Type B pancreatic cell (in vitro differentiated cells): ENCODE measurements at places on chromosomes 6 and 20.

DNA sequence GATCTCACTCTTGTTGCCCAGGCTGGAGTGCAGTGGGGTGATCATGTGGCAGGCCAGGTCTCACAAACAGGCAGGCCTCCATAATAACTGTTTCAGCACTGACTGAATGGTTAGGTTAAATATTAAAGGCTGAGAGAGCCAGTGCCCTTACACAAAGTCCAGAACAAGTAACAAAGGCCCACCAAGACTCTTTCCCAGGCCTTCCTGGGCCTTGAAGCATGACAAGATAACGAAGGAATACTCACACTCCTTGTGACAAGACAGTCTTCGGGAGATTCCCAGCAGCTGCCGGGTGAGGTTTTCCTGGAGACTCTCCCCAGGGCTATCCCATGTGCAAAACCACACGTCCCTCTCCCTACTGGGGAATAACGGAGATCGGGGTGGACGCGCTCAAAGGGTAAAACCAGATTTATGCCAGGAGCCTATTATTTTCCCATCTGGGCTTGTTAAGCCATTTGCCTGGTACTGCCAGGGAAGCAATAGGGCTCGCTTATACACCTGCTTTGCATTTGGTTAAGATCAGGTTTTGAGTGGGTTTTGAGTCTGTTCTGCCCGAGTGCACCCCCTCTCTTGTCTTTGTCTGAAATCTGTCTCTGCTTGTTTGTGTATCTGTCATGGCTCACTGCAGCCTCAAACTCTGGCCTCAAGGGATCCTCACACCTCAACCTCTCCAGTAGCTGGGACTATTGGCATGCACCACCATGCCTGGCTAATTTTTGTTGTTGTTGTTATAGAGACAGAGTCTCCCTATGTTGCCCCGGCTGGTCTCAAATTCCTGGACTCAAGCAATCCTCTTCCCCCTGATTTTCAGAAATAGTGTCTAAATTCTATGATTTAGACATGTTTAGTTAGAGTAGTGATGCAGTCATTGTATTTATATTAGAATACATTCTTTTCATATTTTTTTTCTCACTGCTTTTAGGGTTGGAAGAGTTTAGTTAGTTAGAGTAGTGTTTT is 1.4 kb upstream of the ENPP3 start:
- H3K36me3 ChIP-seq: no peaks in the 10 kb centered on the region
- no peak overlapping the region for H3K4me3 ChIP-seq
- peaks cover 4% of the 10 kb centered on the region for H3K27me3 ChIP-seq
- DNase-seq: no peak

GRCh38 chr6:20819774-20820400 is 285.6 kb downstream of the CDKAL1 start:
- peaks cover 11% of the 10 kb centered on the region for H3K4me1 ChIP-seq
- H3K4me3 ChIP-seq: no peak overlapping the region
- H3K36me3 ChIP-seq: peaks cover 4% of the 10 kb centered on the region

DNA sequence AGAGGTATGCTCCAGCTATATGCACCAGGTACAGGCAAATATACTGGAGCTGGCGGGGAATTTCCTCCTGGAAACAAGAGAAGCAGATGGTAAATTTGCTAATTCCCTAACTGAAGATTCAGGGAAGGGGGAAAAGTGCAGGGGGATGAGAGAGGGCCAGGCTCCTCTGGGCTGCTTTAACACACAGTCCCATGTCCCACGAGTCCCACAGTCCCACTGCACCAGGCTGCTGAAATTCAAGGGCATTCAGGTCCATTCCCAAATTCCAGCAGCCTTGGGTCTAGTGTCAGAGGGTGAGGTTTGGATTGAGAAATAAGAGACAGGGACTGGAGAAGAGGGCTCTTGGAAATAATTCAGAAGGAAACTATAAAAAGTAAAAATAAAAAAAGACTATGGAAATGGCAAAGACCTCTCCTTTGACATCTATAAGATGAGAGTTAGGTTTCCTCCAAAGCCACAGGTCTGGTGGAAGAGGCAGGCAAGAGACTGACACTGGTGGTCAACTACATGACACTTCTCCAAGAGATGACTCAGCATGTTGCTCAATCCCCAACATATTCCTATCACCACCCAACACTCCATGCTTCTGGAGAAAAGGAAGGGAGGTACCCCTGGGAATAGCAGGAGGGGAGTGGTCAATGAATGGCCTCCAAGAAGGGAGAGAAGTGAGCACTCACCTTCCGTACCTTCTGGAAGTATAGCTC is 69.2 kb downstream of the TRAM2 start:
- no peak overlapping the region for H3K27ac ChIP-seq
- H3K4me3 ChIP-seq: no peak overlapping the region
- DNase-seq: no peak
- peaks cover 24% of the 10 kb centered on the region for H3K4me1 ChIP-seq
- H3K27me3 ChIP-seq: no peaks in the 10 kb centered on the region
- peaks cover 33% of the 10 kb centered on the region for H3K36me3 ChIP-seq

DNA sequence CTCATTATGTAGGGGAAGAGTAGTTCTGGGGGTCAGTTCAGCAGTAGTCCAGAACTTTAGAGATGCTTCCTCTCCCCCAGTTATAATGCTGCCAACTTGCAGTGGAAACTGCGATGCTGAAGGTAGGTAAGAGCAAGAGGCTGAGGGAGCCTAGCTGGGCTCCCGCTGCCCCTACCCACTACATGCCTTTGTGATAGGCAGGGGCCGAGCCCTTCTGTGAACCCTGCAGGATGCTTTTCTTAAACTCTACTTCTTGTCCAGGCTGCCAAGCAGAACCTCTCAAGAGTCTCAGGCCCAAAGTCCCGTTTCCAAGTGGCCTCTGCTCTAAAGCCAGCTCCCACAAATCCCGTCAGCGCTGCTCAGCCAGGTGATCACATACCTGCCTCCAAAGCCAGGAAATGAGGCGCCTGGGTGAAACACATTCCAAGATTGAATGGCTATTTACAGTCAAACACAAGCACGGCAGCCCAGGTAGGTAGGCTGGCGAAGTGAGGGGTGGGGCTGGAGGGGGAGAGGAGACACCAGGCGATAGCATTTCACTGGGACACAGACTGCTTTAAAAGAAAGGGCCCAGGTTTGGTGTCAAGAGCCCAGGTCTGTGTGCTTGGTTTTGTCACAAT is 150.7 kb downstream of the CD24 start:
- H3K4me3 ChIP-seq: no peak overlapping the region
- no peaks in the 10 kb centered on the region for H3K27me3 ChIP-seq
- H3K36me3 ChIP-seq: no peaks in the 10 kb centered on the region
- H3K27ac ChIP-seq: peak overlapping the region; percentile 65
